ENCODE measurements at places on chromosomes 7 and 10.

DNA sequence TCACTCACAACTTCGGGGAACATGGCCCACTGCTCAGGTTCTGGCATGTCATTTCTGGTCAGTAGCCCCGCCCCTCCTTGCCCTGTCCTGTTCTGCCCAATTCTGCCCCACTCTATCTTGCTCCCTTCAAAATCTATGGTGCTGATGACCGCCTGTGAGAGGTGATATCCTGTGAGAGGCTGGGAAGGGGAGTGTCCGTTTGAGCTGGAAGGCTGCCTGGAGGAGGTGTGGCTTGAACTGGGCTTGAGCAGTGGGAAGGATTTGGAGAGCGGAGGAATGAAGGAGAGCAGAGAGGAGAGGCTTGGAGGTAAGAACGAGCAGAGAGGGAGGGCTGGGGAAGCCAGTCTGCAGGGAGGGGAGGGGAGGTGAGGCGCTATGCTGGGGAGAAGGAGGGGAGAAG, 145.3 kb downstream of the RPS24 start:
- no peak for DNase-seq

DNA sequence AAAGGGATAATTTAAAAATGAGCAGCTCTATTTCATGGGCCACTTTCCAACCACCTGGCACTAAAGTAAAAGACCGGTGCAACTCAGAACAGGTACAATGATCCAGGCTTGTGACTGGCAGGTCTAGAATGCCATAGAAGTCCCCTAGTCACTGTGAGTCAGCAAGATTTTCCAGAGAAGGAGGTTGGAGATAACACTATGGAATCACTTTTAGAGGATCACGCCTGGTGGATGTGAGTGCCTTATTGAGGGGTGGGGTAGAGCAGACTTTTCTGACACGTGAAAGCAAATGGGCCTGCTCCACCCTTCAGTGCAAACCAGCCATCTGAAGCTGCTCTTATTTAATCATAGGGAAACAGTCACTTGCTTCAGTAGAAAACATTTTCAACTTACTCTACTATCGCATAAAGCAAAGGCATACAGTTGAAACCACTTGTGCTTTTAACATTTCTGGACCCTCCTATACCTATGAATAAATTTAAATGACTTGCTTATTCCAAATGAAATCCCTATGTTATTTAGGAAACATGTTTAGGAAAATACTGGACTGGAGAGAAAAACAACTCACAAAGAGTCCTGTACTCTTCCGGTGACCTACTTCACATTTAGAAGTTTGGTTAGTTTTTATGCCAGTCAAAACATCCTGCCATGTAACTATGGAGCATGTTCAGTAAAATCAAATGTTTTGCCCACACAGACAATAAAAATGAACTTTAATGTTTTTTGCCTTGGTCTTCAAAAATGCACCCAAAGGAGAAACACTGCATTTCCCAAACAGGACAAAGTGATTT, 21.5 kb upstream of the AKR1C1 start:
- DNase-seq, result no peak

DNA sequence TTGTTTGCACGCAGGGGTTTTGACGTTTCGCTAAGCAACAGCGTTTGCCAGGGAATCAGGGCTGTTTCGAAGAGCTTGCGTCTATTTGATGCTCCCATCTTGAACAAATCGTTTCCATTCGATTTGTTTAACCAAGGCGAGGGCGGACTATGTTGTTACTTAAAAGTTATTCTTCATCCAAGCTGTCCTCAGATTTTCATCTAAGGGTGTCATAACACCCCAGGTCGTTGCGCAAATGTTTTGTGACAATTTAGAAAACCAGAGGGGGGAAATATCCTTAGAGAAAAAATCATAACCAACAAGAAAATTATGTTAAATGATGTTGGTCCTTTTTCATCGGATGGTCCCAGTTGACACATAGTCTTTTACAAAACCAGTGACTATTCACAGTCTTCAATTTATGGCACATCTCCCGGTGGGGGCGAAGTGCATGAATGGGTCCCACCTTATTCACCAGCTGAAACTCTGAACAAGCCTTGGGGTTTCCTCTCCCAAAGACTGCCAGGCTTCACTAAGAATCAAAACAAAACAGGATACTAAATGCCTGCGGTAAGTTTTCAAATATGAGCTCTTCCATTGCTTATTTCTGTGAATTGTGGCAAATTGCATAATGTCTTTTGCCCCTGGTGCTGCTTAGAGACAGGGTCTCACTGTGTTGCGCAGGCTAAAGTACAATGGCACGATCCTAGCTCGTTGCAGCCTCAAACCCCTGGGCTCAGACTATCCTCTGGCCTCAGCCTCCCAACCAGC, 109.9 kb downstream of the REEP3 start:
- no peak for DNase-seq

- no peak for DNase-seq
These were observed 70.5 kb upstream of the SFMBT2 start for GRCh38 chr10:7481368-7481765.

DNA sequence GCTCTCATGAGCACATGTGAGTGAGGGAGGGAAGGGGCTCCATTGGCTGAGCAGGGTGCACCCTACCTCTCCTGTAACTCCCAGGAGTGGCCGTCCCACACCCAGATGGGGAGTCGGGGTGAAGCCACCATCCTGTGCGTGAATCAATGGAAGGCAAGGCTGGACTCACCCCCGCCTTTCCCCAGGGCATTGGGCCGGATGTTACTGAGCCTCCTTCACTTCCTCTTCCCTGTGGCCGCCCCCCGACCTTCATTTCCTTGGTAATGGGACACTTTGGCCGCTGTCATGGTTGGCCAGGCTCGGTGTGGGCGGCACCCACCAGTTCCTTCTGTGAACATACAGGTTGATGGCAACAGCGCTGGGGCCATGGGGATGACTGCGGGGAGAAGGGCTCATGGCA, 209.0 kb downstream of the MGMT start:
- no peak for DNase-seq

DNA sequence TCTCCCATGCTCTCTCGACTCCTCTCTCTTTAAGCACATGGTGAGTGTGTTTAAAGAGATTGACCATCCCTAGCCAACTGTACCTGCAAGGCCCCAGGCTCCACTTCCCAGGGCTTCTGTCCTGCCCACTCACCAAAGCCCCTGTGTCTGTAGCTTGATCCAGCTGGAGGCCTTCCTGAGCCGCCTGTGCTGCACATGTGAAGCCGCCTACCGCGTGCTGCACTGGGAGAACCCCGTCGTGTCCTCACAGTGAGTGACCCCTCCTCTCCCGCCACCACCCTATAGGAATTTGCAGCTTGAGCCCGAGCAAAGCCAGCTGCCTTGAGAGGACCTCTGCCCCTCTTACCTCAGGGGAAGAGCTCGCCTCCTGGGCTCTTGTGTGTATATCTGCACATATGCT, 11.2 kb downstream of the ZFYVE27 start:
- DNase-seq, result no peak

Measured in cerebellar nuclear complex (tissue), 1 donor.